ENCODE measurements at places on chromosomes 3 and 15. TPM values are rescaled to one million over a fixed set of nuclear protein-coding genes. Genes with fewer than 3 reads are reported as not detected.

IMPDH2 gene
- 189 TPM for total RNA-seq

GP5 gene
- not detected for total RNA-seq

GRCh38 chr3:41507336-41508062 is 308.2 kb downstream of the CTNNB1 start:
- no peaks in the 10 kb centered on the region for H3K27me3 ChIP-seq
- H3K4me3 ChIP-seq = no peak overlapping the region
- DNase-seq = no peak
- H3K4me1 ChIP-seq = no peaks in the 10 kb centered on the region
- no peak overlapping the region for H3K27ac ChIP-seq
- H3K36me3 ChIP-seq = no peaks in the 10 kb centered on the region

KY gene
- total RNA-seq = not detected

PRSS50 gene
- not detected for total RNA-seq

DNA sequence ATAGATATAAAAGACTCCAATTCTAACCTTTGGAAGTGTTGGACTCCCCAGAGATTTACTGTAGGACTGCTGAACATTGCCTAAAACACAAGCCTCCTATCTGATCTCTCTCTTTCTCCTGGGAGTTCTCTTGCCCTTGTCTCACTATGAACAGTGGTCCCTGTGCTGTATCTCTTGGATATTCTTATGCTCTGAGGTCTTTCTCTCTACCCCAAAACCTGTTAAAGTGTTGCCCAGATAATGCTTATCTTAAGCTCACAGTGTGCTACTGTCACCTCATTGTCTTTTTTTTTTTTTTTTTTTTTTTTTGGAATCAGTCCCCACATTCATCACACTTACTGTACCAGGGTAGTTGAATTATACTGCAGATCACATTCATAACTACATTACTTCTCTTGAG is 131.0 kb upstream of the CBLB start:
- H3K4me3 ChIP-seq = no peak overlapping the region
- DNase-seq = no peak
- no peak overlapping the region for H3K27ac ChIP-seq

GRCh38 chr3:152656214-152656971 is 178.5 kb upstream of the P2RY1 start:
- DNase-seq = peak; percentile 41
- H3K4me3 ChIP-seq = no peak overlapping the region
- H3K27me3 ChIP-seq = peaks cover 3% of the 10 kb centered on the region
- no peak overlapping the region for H3K27ac ChIP-seq
- H3K36me3 ChIP-seq = no peaks in the 10 kb centered on the region

DNA sequence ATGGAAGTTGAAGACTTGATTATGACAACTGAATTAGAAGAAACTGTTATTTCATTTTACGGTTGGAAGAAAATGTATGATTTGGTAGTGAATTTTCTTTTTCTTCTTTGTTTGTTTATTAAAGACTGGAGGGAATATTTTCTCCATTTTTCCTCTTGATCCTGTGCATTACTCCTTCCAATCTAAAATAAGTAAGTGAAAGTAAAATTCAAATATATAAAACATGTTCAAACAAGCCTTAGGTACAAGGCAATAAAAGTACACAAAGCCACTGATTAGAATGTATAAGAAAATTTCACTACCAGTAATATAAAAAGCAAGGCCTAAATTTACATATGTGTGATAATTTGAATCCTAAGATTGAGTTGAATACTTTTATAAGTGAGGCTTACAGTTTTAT is 181.2 kb upstream of the MME start:
- H3K27ac ChIP-seq = no peak overlapping the region
- no peak for DNase-seq
- H3K4me1 ChIP-seq = no peaks in the 10 kb centered on the region
- H3K27me3 ChIP-seq = no peaks in the 10 kb centered on the region
- H3K36me3 ChIP-seq = no peaks in the 10 kb centered on the region

GRCh38 chr15:41795996-41796856 is 21.9 kb downstream of the MAPKBP1 start:
- H3K4me1 ChIP-seq = peaks cover 41% of the 10 kb centered on the region
- H3K4me3 ChIP-seq = peak overlapping the region; percentile 25
- no peaks in the 10 kb centered on the region for H3K27me3 ChIP-seq
- peak; percentile 86 for DNase-seq

DNA sequence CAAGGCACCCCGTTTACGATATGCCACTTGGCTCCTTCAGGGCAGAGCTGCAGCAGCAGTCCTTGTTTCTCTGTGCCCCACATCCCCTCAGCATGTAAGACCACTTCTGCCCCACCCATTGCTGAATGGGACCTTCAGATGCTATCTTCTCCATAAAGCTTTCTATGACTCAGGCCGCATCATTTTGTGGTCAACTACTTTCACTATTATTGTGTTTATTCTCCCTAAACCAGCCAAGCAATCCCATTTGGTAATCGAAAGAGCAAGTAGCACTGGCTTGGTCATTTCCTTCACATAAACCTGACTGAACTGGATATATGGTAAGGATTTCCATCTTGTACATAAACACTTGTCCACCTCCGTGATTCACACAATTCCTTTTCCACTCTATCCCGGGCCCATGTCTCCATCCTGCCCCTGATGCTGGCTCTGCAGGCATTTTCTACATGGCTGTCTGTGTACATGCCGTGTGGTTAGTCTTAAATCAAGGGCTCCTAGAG is 25.7 kb downstream of the LIPC start:
- DNase-seq = no peak
- H3K27ac ChIP-seq = peak overlapping the region; percentile 46
- H3K27me3 ChIP-seq = no peaks in the 10 kb centered on the region
- peaks cover 28% of the 10 kb centered on the region for H3K4me1 ChIP-seq
